Activated naive CD4-positive, alpha-beta T cell treated with Interleukin-2 at 50 U/mL for 16 hours (primary cell): ENCODE measurements at places on chromosomes 7 and 10.

DNA sequence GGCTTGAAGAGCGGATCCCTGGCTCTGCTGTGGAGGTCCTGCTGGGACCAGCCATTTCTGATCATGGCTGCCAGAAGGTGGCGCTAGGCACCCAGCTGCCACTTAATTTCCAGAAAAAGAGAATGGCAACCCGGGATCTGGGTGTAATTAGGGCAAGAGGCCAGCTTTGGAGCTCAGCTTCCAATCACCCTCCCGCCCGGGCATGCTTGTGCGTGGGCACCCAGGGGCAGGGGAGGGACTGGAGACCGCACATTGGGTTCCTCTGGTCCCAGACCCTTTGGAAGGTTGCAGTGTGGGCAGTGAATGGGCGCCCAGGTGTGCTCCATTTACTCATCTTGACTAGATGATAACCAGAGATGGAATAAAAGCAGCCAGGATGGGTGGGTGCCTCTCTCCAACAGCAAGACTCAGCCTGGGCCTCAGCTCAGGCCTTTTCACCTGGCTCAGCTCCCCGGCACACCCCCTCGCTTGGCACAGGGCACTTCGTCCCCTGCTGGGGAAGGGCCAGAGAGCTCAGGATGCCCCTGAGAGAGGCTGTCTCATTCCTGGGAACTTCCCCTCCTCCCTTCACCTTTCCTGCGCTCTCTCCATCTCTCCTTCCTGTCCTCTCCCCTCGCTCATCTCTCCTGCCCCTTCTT, 14.7 kb downstream of the FAM241B start:
- DNase-seq: peak; percentile 40

DNA sequence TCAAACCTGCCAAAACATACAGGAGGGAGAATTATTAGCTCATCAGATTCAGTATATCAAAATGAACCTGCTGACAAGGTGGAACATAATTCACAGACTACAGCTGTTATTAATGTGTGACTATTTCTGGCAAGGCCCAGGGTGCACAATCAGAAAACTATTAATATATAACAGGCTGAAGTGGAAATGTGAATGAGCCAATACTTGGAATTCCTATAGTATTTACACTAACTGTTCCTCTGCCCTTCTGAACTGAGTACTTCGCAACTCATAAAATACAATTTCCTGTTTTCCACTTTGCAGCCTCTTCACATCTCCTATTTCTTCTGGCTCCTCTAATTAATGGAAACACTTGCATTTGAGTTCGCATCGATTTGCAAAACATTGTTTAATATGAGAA, 330.8 kb downstream of the DPP6 start:
- no peak for DNase-seq

DNA sequence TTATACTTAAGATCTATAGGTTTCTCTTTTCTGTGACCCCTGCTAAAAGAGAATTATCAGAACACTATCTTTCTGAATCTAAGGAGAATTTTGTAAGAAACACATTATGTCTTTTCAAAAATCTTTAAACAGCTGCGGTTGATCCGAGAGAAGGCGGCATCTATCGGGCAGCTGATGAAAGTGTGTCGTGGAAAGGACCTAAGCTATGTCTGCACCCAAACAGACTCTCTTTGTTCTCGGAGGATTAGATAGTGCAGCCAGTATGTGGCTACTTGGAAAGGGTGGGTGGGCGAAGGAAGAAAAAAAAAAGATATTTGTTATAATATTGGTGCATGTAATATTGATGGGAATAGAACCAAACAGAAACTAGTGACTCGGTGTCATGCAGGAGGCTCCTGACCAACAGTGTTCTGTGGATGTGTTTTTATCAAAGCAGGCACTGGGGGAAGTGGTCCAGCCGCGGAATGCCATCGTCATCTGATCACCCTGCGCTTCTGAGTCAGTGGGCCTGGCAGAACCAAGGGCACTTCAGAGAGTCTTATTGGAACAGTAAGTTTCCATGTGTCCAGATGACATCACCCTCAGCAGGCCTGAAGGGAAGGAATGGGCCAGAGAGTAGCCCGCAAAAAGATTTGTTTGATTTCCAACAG, 509.7 kb upstream of the AKR1E2 start:
- no peak for DNase-seq

DNA sequence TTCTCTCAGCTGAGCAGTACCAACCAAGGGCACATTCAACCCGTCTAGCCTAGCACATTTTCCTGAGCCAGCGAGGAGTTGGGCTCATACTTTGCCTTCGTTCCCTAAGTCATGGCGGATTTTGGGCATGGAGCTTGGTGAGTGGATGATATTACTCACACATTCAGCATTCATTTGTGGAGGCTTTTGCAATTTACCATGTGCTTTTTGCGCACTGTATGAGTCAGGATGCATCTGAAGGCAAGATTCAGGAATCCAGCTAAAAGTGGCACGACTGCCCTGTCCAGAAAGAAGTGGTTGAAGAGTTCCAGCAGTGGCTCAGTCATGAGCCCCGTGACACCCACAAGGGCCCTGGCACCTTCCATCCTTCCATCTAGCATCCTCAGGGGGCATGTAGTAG, 24.2 kb upstream of the MGMT start:
- no peak for DNase-seq

- no peak for DNase-seq
Measured at GRCh38 chr7:117283371-117283770, 39.5 kb downstream of the WNT2 start.

DNA sequence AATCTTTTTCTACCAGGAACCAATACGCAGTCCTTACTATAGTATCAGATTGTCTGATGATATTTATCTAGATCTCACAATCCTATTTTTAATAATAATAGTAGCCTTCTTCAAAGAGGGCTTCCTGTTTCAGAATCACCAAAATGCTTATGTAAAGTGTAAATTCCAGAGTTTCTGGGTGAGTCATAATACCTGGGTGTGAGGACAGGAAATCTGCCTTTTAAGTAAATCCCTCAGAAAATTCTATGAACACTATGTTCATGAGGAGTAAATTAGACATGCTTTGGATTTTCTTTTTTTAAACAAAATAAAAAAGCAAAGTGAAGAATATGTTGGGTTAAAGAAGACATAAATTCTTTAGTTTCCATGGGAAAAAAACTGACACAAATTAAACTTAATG, 20.5 kb downstream of the DKK1 start:
- DNase-seq: no peak

- no peak for DNase-seq
Measured at GRCh38 chr10:128541926-128542475, 415.8 kb upstream of the MKI67 start.

- DNase-seq: no peak
Measured at GRCh38 chr7:30327813-30328212, 43.4 kb downstream of the ZNRF2 start.
